ENCODE measurements at places on chromosomes 16 and 17.

GRCh38 chr16:23081675-23082119 is 67.6 kb downstream of the USP31 start:
- peak; percentile 33 for DNase-seq

- no peak for DNase-seq
Measured at GRCh38 chr17:7497636-7498035, 13.5 kb downstream of the POLR2A start.

GRCh38 chr17:36509272-36509985 is 22.9 kb downstream of the ZNHIT3 start:
- DNase-seq: no peak

- DNase-seq: no peak
Measured at GRCh38 chr17:40617678-40618240, 29.9 kb downstream of the SMARCE1 start.

- DNase-seq: no peak
Measured at GRCh38 chr16:13453325-13453724, 466.6 kb upstream of the ERCC4 start.
